ENCODE measurements at places on chromosomes 1 and 21. TPM values are rescaled to one million over a fixed set of nuclear protein-coding genes. Genes with fewer than 3 reads are reported as not detected.

Gene CFAP74
- total RNA-seq: not detected

Gene LAMC2
- total RNA-seq: 55.0 TPM

Gene XCL2
- 0.70 TPM for total RNA-seq

Gene TENT5C
- 45.6 TPM for total RNA-seq

Gene AZIN2
- total RNA-seq: 10.1 TPM

Gene IFNLR1
- 11.3 TPM for total RNA-seq

Gene TSPEAR
- not detected for total RNA-seq

Gene RGS8
- total RNA-seq: not detected

Gene AADACL4
- not detected for total RNA-seq

Gene OLIG2
- not detected for total RNA-seq

Gene WNT3A
- 0.14 TPM for total RNA-seq

Gene GJB3
- total RNA-seq: 6.7 TPM

Gene FHAD1
- total RNA-seq: 1.3 TPM

Gene FCN3
- total RNA-seq: 0.76 TPM

Gene USP16
- 36.1 TPM for total RNA-seq

Gene SNAPIN
- 25.1 TPM for total RNA-seq

Gene PROX1
- total RNA-seq: 18.5 TPM

Gene TAS1R1
- not detected for total RNA-seq

Gene GSTM1
- total RNA-seq: not detected

Gene ADORA1
- total RNA-seq: 0.39 TPM

Gene PLPPR5
- not detected for total RNA-seq

Gene GNAT2
- total RNA-seq: 0.73 TPM

Gene PTPN7
- 4.7 TPM for total RNA-seq

Gene FCAMR
- total RNA-seq: 1.0 TPM

Gene RNF186
- 50.3 TPM for total RNA-seq

Gene PRAMEF17
- total RNA-seq: not detected

Gene NUDT4B
- not detected for total RNA-seq

Gene OR2L5
- total RNA-seq: not detected

Gene RAVER2
- total RNA-seq: 47.3 TPM

Gene CHI3L1
- 3.0 TPM for total RNA-seq

Gene C1orf141
- not detected for total RNA-seq

Gene OR2AK2
- total RNA-seq: not detected

Gene S100A7
- not detected for total RNA-seq

Gene CLIC6
- total RNA-seq: 0.61 TPM

All from left colon (tissue), 2 donors.